ENCODE measurements at places on chromosomes 1 and 21.
A peak's percentile ranks its signal among the peaks of the same experiment; 100 is the strongest.

DNA sequence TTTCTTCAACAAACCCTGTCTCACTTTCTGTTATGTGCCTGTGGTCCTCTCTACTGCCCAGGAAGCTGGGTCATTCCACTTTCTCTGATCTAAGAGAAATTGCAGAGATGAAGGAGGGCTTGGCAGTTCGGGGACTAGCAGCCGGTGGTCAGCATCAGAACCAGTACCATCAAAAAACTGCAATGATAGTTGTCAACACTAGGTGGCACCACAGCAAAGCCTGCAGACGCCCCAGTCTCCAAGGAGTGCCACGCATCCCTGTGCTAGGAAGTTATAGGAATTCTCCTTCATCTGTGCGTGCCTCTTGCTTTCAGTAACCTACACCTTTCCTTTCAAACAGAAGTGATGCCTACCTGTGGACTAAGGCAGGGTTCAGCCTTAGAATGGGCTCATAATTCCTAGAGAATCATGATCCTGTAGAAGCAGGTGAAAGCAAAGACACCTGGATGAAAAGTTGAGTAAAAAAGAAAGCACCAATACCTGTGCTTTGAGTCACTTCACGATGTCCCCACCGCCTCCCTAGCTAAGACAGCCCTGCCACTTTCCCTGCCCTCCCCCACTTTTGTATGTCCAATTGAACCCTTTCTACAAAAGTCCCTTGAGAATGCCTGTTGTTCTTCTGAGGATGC lies 129.2 kb downstream of the ADAMTS1 start:
- DNase-seq, result peak; percentile 18

DNA sequence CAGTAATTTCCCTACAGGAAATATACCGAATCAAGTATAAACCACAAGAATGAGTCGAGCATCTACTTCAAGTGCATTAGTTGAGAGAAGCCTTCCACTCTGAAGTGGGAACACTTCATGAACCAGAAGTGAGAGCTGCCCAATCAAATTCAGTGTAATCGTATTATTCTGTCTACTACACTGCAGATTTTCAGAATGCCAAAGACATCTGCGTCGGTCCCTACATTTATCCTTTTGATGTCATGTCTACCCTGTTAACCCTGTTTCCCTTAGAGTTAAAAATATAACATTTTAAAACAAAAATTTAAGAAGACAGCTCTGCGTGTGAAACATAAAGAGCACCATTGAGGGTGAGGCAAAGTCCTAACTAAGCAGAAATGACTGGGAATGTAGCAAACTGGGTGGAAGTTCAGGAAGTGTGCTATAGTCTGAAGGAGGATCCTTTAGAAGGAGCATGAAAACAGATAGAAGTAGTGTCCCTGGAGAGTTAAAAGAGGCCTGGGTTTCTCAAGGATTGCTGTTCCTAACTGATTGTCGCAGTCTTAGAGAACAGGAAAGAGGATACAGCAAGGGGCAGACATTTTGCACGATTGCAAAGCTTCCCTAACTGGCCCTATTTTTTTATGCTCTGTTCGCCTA lies 291.2 kb downstream of the PTPRC start:
- no peak for DNase-seq

DNA sequence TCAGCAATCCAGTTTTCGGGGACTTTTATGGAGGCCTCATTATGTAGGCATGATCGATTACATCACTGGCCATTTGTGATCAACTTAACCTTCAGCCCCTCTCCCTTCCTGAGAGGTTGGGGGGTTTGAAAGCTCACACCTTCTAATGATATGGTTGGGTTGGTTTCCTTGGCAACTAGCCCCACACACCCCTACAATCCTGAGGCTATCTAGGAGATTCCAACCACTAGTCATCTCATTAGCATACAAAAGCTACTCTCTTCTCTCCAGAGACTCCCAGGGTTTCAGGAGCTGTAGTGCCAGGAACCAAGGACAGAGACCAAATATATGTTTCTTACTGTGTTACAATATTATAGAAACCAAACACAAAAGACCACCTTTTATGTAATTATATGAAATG lies 35.2 kb upstream of the ZNF326 start:
- no peak for DNase-seq

DNA sequence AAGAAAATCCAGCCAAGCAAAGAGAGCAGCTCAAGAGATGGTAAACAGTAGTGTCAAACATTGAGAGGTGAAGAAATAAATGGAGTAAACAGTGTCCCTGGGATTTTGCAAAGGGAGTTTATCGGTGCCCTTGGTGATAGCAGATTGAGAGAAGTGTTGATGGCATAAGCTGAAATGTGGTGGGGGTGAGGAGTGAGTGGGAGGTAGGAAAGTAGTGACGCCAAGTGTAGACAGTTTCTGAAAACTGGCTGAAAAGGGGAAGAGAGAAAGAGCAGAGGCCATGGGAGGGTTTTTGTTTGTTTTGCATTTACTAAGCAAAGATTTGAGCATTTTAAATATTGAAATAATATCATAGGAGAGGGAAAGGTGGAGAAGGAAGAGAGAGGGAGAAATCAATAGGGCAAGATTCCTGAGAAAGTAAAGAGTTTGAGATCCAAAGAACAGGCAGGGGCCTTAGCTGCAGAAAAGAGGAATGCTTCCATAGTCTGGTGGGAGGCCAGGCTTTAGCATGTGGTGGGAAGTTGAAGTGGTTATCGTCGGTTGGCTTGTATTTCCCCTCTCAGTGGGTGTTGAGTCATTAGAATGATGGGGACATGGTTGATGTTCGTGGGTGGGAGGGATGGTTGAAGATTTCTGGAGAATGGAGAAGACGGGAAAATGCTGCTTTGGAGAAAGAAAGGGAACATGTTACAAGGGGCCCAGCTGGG lies 26.8 kb upstream of the RASAL2 start:
- DNase-seq, result no peak

GRCh38 chr1:223087291-223088255 lies 55.5 kb downstream of the TLR5 start:
- no peak for DNase-seq

DNA sequence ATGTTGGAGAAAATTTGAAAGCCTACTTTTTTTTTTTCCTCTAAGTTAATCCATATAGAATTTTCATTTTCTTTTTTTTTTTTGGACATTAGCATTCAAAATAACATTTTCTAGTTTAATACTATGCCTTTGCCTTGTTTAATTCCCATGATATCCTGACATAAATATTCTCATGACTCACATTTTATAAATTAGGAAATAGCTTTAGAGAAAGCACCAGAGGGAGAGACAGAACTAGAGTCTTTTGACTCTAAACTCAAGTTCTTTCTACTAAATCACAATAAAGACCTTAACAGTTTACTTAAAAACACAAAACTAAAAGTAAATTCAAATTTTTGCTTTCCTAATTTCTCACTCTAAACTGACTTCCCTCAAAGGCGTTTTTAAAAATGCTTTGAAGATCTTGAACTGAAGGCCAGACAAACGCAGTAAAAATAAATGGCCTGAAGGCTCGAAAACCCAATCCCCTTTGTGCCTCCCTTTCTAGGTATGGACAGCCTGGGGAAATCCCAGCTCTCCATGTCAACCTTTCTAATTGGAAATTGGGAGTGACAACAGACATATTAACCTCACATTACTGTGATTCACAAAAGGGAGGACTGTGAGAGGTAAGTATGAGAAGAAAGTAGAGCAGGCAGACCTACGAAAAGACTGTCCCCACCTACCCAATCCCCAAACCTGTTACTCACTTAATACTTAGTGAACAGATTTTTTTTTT lies 104.6 kb downstream of the ENAH start:
- DNase-seq, result no peak

DNA sequence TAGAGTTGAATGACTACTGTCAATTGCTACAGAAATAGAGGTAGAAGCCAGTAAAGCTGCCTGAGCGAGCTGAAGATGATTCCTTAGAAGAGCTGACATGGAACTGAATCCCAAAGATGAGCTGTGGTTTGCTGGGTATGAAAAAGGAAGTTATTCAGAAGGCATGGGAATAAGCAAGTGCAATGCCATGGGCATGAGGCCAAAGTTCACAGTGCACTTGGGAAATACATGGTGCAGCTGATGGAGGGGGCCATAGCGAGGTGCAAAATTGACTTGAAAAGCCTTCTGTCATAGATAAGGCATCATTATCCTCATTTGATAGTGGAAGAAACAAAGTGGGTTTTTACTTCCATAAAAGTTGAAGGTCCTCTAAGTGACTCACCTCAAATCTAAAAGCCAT lies 88.6 kb downstream of the NEK7 start:
- no peak for DNase-seq

DNA sequence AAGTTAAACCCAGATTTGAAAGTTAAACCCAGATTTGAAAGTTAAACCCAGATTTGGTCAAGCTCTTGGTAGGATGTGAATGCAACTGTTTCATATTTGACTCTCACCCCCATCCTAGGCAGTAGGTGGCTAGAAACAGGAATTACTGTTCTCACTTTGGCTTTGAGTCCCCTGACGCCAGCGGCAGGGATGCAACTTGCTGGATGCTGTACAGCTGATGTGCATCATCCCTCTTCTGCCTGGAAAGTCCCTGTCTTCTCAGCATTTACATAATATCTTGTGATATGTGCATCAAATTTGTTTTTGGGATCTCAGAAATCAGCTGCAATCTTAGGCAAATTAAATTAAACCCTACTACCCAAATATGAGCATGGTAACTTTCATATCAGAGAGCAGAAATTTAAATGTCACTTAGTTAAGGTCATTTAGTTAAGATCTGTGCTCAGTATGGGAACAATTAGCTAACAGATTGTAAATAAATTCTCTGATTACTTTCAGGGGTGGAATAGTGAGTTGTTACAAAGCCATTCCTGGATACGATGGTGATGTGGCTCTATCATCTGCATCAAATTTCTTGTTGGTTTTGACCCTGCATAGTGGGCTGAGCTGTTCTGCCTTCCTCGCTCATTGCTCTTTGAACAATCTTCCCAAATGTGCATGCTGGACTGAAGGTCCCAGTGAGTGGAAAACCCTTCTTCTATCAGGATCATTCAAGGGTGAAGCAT lies 6.8 kb upstream of the HAO2 start:
- no peak for DNase-seq

DNA sequence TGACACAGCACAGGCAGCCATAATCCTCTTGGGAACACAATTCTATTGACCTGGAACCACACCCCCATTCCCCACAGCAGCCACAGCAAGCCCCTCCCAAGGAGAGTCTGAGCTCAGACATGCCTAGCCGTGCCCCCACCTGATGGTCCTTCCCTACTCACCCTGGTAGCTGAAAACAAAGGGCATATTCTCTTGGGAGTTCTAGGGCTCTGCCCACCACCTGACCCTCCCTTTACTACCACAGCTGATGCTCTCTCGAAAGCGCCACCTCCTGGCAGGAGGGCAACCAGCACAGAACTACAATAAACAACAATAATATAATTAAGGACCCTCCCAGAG lies 184.8 kb upstream of the COA6 start:
- no peak for DNase-seq

DNA sequence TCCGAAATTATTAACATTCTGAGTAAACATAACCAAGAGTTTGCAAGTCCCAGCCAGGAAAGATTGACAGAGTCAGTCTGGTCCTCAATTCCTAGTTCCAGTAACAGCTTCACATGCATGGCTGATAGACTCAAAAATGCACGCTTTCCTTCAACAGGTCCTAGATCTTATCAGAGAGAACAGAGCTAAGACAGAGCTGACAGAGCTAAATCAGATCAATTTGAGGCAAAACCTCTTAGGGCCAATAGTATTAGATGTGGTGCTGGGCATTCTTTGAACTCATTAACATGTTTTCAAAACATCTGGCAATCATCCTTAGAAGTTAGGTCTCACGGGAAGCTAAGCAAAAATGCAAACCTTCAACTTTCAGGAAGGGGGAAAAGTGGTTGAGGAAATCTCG lies 114.0 kb downstream of the GREM2 start:
- DNase-seq, result no peak

All from hematopoietic multipotent progenitor cell treated with erythropoietin and hydrocortisone succinate and interleukin-3 and kit ligand, for 15 days (in vitro differentiated cells).